Activated naive CD8-positive, alpha-beta T cell treated with anti-CD3 and anti-CD28 coated beads for 36 hours (primary cell): ENCODE measurements at places on chromosomes 6 and 20.

DNA sequence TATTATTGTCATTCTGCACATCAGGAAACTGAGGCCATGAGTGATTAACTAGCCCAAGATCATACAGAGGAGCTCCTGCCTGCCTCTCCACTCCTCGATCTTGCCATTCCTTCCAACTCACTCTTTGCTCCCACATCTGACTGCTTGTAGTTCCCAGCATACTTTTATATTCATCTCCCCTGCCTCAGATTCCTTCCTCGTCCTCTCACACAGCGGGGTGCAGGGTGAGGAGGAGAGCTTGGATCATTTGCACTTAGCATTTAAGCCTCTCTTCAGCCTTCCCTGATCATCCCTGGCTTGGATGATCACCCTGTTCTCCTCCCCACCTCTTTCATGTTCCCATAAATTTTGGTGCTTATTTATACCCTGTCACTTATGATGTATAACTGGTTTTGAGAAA lies 515.1 kb upstream of the SOX4 start:
- no peak for DNase-seq

GRCh38 chr6:32602383-32602782 lies 12.7 kb upstream of the HLA-DRB1 start:
- no peak for DNase-seq

DNA sequence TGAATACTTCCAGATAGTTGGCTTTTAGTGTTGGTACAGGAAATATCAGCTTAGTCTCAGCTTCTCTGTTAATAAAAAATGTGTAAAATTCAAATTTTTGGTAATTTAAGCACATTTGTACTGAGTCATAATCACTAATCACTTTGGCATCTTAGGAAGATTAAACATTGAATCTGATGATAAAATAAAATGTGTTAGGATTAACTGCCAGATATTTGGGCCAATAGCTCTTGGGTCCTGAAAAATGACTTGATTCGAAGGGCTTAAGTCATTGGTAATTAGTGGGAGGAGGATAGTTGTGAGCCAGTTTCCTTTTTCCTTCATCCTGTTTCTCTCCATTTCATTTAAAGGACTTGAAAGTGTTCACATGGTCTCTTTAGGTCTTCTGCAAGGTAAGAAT lies 426.1 kb downstream of the RFPL4B start:
- no peak for DNase-seq

DNA sequence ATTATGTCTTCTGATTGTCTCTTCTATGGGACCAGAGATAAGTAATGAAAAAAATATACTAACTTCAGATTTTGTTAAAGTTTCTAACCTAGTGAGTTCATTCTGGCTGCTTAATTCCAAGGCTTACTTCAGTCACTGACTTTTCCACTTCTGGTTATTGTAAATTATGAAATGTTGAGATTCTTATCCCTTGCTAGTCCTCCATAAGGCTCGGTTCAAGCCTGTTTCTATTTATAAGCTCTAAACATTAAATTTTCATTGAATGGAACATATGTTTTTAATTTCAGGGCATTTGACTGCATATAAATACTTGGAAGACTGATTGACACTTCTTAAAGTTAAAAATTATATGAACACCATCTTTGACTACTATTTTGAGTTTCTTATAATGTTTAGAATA lies 23.6 kb upstream of the NKAIN2 start:
- DNase-seq: no peak

GRCh38 chr20:42181064-42181463 lies 562.9 kb upstream of the CHD6 start:
- no peak for DNase-seq

- peak; percentile 21 for DNase-seq
Observed at GRCh38 chr20:10453241-10453640, 18.1 kb downstream of the SLX4IP start.

DNA sequence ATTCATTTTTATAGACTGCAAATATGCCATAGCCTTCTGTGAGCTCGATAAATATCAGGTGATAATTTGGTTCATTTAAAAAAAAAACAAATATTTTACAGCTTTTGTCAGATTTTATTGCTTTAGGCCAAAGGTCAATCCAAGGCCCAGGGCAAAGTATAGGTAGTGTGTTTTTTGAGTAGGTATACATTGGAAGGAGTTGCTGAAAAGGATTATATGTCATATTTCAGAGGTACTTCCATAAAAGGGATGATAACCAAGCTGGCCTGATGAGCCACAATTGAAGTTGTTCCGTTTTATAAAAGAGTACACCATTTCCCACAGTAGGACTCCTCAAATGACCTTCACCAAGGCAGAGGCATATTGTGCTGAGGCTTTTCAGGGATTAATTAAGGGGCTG lies 452.8 kb upstream of the FLRT3 start:
- DNase-seq: no peak

DNA sequence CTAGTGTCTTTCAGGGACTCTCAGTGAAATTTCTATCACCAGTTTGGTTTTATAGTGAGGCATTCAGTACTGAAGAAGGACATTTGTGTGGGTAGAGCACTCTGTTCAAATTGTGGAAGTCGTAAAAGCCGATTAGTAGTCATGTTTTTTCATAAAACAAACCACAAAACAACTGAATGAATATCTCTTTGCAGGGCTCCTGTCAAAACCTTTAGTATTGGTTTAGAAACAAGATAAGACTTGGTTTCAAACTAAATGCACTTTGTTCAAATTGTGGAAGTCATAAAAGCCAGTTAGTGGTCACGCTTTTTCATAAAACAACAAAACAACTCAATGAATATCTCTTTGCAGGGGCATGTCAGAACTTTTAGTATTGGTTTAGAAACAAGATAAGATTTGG lies 23.8 kb downstream of the ADGRF4 start:
- no peak for DNase-seq

GRCh38 chr6:159933077-159933476 lies 35.8 kb upstream of the IGF2R start:
- DNase-seq: no peak

DNA sequence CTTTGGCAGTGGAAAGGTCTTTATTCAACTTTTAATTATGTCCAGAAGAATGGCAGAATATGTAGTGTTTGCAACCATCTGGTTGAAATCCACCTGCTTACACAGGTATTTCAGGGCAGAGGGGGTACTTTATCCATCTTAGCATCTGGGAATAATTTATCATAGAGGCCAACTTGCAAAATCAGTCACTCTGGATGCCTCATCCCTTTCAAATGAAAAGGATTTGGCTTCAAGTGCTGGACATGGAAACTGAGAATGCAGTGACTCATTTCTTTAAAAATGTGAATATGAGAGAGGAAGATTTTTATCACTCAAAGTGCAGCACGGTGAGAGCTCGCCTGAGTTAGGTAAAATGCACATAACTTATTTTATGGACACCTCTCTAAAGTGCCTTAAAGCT lies 758.3 kb downstream of the KIF16B start:
- no peak for DNase-seq

DNA sequence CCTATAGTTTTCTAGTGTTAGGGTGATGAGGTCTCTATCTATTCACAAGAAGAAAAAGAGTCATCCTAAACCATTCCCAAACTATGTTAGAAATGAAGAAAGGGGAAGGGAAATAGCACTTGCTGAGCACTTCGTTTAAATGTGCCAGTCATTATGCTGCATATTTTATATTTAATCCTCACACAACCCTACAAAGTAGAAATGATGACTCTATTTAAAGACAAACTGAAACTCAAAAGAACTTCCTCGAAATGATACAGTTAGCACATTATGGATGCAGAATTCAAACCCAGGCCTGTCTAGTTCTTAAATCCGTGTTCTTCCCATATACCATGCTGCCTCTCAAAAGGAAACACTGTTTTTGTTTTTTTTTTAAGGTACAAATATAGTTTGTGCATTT lies 174.6 kb downstream of the GMPR start:
- DNase-seq: no peak

GRCh38 chr6:37695273-37695672 lies 2.4 kb downstream of the MDGA1 start:
- DNase-seq: no peak
